ENCODE measurements at places on chromosomes 7 and 10.

- no peak for DNase-seq
Measured at GRCh38 chr10:100479037-100479436, 16.2 kb downstream of the WNT8B start.

DNA sequence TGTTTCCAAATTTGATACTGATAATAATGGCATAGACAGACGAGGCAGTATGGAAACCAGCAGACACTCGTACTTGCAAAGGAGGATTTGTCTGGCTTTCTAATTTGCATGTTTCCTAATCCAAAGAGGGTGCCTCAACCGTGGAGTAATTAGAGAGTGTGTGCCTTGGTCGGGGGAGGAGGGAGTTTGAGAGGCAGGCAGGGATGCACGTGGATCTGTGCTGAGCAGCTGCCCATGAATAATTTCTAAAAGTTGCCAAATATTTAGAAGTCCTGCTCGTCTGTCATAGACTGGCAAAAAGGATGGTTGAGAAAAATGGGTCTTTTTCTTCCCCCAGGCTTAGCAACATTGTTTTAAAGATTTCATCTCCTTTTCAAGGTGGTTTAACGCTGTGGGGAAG lies 69.4 kb downstream of the PTPRE start:
- no peak for DNase-seq

GRCh38 chr7:83455612-83456011 lies 193.3 kb downstream of the SEMA3E start:
- DNase-seq, result no peak

GRCh38 chr10:93751124-93751523 lies 6.6 kb upstream of the LGI1 start:
- no peak for DNase-seq

DNA sequence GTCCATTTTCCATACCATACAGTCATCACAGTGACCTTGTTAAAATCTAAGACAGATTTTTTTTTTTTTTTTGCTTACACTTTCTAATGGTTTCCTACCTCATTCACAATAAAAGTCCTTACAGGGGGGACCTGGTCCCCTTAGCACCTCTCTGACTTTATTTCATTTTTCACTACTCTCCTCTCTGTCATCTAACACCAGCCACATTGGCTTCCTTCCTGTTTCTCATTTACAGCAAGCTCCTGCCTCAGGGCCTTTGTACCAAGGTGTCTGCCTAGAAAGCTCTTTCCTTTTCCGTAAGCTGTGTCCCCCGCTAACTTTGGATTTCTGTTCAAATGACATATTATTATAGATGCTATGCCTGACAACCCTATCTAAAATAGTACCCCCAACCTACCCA lies 27.7 kb downstream of the CC2D2B start:
- DNase-seq, result no peak

DNA sequence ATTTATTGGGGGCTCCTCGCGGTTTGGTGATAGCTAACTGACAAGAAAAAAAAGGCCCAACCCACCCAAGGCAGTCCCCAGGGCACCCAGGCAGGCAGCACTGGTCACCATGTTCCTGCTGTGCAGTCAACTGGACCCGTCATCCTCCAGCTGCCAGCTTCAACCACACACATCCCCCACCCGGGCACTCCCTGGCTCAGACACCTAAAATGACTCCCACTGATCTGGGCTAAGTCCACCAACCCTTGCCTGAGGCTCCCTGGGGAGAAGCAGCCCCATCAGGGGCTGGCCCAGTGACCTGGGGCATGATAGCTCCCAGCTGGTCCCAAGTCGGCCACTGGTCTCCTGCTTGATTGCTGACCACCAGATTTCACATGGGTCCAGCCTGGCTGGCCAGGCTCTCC lies 161.8 kb downstream of the NRF1 start:
- no peak for DNase-seq

DNA sequence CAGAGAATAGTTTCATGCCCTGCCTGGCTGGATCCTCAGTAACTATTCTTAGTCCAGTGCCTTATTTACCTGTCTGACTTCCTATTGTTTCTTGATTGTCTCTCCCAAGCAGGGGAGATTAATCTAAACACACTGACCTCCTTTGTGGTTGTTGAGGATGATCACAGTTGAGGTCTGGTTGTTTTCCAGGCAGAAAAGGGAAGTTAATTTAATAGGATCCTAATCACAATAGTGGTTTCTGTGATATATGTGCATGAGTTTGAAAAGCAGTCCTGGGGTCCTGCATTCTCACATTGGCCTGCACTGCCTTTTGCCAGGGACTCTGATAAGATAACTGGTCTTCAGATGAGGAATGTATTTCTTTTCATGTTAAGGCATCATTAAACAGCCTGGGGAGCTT lies 130.1 kb downstream of the SND1 start:
- DNase-seq, result no peak

DNA sequence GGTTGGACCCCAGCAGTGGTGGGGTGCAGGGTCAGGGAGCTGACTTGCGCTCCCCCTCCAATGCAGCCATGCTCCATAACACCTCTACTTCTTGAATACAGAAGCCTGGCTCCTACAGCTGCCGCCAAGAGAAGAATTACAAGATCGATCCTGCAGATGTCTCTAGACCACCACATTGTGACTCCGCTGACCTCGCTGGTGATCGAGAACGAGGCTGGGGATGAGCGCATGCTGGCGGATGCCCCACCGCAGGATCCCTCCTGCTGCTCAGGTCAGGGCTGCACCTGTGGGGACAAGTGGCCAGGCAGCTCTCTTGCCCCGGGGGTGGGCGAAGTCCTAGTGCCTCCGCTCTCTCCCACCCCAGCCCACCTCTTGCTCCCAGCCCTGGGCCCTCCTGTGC lies 31.7 kb downstream of the ITIH2 start:
- DNase-seq, result no peak

DNA sequence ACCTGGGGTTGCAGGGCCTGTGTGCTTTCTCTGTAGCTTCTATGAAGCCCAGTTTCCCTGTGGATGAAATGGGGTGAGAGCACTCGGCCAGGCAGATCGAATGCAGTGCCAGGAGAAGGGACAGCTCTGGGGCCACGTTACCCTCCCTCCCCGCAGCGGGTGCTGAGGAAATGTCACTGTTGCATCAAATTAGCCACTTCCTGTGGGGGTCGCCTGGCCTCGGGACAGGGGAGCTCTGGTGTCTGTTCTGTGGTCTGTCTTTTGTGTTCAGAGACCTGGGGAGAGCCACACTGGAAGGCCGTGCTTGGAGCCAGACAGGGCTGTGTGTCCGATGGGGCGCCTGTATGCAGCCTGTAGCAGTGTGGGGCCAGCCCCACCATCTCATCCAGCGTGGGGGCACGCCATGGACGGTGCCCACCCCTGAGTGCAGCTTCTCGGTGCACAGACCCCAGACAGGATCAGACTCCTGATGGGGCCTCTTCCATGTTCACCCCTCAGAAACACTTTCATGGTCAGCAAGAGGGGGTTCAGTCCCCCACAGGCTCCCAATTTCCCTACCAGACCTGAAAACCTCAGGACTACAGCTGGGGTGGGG lies 13.6 kb downstream of the TTYH3 start:
- DNase-seq, result no peak

DNA sequence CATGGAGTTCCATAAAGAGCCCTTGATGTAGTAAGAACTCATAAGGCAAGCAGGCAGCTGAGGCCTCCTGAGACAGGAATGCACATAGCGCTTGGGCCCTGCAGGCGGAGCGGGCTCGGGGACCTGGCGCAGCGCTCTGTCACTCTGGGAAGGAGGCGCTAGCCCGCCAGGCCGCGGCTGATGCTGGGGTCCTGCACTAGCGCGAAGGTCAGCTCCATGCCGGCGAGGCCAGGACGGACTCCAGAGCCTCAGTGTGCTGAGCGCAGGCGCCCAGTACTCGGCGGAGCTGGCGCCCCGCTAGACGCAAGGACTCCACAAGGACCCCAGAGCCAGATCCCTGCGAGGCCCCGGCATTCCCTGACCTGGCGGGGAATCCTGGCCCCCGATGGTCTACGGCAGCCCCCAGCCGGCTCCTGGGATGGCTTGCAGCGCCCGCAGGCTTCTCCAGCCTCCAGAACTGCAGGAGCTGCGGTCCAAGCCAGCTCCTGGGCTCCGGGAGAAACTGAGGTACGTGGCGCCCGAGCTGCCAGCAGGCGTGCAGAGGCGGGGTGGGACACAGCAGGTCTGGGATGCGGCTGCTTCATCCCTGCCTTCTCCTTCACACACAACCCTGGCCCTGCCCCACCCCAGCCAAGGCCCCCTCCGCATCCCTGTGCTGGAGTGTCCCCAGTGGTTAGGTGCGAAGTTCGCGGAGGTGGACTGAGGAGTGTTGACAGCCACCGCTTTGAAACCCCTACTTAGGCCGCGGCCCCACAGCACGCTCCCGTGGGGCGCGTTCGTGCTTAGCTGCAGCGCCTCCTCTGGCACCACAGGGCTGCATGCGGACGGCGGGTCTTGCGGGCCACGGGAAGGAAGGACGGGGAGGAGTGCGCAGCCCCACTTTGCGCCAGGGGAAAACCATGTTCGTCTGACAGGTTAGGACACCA lies 761.5 kb upstream of the POM121L12 start:
- DNase-seq, result no peak

DNA sequence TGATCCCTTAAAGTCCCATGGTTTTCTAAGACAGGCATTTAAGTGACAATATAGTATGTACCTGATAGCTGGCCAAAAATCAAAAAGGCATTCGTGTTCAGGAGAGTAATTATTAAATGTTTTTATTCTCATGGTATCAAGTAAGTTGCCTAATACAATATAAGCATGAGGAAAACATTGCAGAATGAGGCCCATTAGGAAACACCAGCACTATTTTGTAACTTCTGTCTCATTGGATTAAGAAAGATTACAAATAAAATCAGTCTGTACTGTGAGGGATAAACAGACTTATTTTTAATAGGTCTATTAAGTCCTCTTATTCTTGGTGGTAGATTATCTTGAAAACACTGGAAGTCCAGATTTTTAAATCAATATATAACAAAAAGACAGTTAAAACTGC lies 110.1 kb downstream of the SNX13 start:
- no peak for DNase-seq

DNA sequence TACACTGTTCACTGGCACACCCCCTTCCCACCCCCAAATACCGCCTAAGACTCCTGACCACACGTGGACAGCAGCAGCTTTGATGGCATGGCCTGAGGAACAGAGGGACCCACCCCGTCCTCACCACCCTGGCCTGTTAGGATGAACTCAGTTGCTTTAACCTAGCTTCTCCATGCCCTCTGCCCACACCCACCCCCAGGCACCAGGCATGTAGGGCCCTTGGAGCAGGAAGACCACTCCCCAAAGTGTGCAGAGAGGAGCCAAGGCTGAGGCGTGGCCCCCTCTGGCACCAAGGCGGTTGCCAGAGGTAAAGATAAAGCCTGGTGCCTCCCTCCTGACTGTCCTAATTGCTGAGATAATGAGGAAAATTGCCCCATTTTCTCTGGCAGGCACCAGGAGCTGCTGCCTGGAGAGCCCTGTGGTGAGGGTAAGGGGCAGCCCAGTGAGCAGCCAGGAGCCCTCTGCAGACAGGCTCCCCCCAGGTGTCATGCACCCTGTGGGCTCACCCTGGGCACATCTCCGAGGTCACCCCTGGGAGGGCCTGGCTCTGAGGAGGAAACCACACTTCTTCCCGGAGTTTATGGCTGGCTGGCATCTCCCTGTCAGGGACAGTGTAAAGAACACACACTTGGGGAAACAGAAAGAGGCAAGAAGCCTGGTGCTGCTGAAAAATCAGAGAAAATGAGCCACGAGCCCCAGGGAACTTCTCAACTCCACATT lies 47.7 kb downstream of the LRRC20 start:
- no peak for DNase-seq

DNA sequence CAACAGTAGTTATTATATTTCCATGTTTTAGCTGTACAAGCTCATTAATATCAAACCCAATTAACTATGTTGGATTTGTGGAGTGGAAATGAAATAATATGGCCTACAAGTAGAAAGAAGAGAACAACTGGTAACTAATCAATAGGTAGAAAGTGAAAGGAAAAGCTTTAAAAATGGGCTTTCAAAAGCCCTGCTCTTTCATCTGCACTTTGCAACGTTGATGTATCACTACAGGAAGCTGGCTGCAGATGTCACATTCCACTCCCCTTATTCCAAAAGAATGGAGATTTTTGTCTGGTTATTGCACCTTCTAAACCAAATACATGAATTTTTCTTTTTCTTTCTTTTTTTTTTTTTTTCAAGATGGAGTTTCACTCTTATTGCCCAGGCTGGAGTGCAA lies 11.7 kb upstream of the MKI67 start:
- no peak for DNase-seq

- no peak for DNase-seq
Measured at GRCh38 chr7:111198255-111198654, 107.3 kb downstream of the LRRN3 start.
